ENCODE measurements at places on chromosomes 16 and 17.

- DNase-seq = no peak
Observed at GRCh38 chr17:43418441-43419374, 19.9 kb downstream of the ARL4D start.

DNA sequence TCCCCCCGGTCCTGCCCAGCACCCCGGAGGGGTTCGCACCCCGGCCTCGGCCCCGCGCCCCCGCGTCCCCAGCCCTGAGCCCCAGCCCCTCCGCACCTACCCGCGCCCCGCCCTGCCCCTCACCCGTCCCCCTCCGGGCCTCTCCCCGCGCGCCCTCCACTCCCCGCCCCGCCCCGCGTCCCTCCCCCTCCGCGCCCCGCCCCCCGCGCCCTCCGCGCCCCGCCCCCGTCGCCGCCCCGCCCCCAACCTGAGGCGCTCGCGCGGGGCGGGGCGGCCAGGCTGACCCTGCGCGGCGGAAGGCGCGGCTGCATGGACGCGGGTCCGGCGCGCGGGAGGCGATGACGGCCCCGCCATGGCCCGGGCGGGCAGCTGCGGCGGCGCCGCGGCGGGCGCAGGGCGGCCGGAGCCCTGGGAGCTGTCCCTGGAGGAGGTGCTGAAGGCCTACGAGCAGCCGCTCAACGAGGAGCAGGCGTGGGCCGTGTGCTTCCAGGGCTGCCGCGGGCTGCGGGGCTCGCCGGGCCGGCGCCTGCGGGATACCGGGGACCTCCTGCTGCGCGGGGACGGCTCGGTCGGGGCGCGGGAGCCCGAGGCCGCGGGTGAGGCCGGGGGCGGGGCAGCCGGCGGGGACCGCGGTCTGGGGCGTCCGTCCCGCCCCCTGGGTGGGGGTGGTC, at the start of gene SPIRE2:
Gene SPIRE2 (plus strand): TSS at position 277 of the 671 bp plus-strand sequence. CDS start 76 bp downstream, at position 353.
- peak; percentile 51 for DNase-seq

DNA sequence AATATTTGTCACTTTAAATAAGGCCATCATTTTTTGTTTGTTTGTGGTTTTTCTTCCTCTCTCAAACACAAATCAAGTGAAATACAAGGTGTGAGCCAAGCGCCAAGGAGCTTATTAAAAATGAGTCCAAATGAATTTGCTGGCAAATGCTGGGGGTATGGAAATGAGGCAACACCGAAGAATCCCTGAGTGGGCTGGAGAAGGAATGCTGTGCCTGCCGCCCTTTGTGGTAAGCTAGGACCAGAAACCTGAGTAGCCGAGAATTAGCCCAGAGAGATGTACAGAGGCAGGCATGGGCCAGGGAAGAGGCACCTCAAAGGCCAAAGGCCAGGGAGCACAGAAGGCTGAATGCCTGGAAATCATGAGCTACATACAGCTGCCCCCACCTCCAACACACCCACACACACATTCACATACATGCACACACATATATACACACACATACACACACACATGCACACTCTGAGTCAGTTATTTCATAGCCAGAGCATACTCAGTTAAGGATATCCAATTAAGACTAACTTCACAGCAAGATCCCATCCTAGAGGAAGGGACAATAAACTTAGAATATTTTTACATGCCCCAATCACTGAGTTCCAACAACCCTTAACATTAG, 266.1 kb upstream of the DYNLRB2 start:
- no peak for DNase-seq

DNA sequence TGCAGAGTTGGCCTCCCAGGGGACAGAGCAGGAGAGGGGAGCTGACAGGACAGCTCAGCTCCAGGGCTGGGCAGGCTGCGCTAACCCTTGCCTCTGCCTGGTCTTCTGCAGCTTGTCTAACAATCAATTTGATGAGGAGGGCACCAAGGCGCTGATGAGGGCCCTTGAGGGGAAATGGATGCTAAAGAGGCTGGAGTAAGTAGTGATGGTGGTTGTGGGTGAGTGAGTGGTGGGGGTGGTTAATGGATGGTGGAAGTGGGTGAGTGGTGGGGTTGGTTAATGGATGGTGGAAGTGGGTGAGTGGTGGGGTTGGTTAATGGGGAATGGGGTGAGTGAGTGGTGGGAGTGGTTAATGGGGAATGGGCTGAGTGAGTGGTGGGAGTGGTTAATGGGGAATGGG, 22.0 kb upstream of the CPNE2 start:
- no peak for DNase-seq

GRCh38 chr17:48492401-48493298, 38.2 kb downstream of the HOXB1 start:
- DNase-seq = no peak

- no peak for DNase-seq
Observed at GRCh38 chr17:67707442-67707841, 10.3 kb upstream of the NOL11 start.

DNA sequence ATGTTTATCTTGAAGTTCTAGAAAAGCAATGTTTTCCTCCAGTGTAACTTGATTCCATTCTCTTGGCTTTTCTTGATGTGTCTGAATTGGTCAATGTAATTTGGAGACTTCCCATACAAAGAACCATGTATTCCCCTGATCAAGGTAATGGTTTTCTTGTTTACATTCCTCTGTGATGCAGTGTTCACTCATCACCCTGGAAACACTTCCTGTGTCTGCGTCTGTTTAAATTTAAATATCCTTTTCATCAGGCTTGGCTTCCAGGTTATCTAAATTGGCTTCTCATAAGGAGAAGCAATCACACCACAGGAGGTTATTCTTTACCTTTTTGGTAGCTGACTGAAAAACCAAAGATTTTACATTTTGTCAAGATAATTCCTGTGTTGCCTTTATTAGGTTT, 237.3 kb upstream of the WSCD1 start:
- DNase-seq = no peak

DNA sequence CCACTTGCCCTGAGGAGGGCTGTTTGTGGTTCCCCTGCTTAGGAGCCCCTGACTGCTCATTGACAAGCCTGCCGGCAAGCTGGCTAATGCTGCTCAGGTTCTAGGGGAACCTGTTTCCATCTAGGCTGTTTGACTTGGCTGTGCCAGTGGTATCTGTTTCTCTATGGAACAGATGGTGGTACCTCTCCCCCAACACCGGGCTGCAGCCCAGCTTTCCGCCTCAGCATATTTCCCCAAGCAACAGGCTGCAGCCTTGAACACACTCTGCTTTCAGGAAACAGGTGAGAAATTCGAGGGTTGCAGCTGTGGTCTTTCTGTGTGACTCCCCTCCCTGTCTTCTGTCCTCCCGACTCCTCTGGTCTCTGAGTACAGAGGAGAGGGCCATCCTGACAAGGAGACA, 132.3 kb downstream of the TMEM132E start:
- no peak for DNase-seq

DNA sequence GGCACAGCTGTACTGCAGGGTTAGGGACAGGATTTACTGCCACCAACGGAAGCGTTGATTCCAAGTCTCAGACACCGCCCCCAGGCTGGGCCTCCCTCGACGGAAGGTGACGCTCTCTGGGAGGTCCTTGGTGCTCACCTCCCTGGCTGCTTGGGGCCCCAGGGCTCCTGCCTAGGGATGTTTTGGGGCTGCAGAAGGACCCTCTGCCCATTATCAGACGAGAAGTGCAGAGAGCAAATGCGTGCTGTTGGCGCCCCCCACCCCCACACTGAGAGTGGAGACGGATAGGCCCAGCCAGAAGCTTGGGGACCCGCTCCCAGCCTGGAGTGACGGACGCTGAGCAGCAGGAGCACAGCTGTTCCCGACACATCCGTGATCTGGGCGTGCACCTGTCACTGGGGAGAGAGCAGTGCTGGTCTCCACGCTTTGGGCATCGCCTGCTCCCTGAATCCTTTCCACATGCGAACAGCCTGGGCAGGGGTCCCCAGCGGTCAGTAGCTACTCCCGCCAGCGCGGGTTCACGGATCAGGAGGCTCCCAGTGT, 5.1 kb upstream of the SOX8 start:
- no peak for DNase-seq

DNA sequence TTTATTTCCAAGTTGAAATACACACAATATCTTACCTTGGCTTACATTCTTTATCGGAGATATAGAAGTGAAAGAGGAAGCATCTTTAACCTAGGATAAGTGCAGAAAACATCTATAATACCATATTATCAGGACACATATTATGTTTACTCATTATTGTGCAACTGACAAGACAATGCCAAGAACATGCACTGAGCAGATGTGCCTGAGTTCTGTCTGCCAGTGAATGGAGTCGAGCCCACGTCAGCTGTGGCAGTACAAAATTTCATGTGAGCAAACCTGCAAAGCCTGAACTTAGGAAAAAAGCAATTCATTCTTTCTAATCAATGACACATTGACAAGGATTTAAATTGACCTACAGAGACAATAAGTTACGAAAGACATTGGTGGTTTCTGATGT, 154.4 kb downstream of the AXIN2 start:
- no peak for DNase-seq

GRCh38 chr17:81701288-81702071, 1.7 kb upstream of the MRPL12 start:
- no peak for DNase-seq

DNA sequence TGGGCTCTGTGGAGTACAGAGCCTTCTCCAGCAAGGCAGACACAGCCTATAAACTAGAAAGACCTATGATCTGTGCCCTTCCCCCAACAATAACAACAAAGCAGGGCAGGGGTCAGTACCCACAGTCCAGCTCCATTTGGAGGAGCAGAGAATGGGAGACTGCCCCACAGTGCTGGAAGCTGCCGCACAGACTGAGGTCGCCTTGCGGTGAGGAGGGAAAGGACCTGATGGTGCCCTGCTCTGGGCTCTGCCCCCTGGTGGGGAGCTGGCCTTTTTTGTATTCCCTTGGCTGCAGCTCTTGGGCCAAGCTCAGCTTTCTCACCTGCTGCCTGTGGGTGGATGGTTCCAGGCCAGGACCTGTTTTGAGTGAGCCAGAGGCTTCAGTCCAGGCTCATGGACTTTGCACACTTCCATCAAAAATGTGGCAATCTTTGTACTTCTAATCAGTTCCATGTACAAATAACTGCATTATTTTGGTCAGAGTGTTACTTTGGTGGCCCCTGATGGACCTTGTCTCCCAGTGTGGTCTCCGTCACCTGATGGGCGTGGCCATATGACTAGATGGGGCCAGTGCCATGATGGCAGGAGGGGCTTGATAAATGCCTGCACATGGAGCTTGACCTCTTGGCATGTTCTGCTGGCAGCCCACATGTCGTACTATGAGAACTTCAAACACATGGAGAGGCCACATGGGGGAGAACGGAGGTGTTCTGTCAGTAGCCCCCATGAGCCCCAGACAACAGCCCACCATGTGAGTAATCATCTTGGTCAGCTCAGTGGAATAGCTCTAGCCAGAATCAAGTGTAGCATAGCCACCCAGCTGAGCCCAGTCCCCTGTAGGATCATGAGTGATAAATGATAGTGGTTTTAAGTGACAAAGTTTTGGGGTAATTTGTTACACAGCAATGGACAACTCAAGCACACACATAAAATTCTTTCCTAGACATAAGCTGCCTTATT, 24.2 kb downstream of the B9D1 start:
- no peak for DNase-seq

DNA sequence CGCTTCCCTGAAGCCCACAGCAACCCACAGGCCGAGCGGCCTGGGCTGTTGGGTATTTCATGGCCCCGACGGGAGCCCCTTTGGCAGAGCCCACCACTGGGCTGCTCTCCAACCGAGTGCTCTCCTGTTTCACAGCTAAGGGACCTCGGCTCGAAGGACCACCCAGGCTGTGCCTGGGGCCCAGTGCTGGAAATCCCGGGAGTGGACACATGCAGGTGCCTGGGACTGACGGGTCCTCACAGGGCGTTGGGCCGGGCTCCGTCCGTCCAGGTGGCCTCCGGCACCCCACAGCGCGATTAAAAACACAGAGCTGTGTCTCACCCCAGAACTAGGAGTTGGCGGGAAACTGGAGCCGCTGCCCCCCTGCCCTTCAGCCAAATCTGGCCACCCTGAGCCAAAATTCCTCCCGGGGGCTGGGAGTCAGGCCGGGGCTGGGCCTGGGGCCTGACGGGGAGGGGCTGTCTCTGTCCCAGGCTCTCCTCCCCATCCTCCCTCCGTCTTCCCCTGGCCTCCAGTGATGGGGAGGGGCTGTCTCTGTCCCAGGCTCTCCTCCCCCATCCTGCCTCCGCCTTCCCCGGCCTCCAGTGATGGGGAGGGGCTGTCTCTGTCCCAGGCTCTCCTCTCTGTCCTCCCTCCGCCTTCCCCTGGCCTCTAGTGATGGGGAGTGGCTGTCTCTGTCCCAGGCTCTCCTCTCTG, 14.1 kb downstream of the UTS2R start:
- no peak for DNase-seq

- DNase-seq = peak; percentile 46
Observed at GRCh38 chr16:49575346-49576172, 202.0 kb downstream of the C16orf78 start.

GRCh38 chr17:9383826-9384225, 191.8 kb downstream of the STX8 start:
- no peak for DNase-seq

DNA sequence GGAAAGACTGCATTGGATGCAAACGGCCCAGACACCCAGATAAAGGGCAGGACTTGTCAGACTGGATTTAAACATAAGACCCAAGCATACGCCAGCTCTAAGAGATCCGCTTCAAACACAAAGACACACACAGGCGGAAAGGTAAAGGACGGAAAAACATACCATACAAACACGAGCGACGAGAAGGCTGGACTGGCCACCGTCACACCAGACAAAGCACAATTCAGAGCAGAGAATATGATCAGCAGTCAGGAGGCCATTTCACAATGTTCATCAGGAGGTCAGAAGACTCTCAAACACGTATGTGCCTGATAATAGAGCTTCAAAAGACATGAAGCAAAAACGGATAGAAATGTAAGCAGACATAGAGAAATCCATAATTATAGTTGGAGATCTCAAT, 84.9 kb upstream of the GNG13 start:
- DNase-seq = no peak

GRCh38 chr17:4249452-4250029, 14.2 kb downstream of the ANKFY1 start:
- no peak for DNase-seq

DNA sequence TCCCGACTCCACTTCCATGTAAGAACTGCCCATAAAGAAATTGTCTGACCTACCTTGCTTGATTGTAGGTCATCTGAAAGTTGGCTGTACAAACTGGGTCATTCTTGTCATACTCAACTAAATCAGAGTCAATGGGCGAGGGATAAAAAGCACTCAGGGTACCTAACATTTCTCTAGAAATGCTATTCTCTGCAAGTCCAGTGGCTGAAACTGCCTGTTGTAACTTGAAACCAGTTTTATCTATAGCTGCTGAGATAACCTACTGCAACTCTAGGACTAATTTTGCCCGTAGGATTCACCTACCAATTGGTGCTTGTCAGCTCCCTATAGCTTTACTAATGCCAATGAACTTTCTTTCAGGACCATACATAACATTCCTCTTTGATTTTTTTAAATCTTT, 100.1 kb upstream of the GRIN2A start:
- DNase-seq = no peak

- DNase-seq = no peak
Observed at GRCh38 chr17:18856570-18856915, 1.4 kb upstream of the PRPSAP2 start.

GRCh38 chr17:37849617-37849972, 74.6 kb upstream of the TBC1D3K start:
- no peak for DNase-seq

GRCh38 chr16:50067290-50067853, 1.6 kb downstream of the HEATR3 start:
- no peak for DNase-seq

All from hippocampal formation (tissue), 2 donors.